Activated CD8-positive, alpha-beta memory T cell treated with anti-CD3 and anti-CD28 coated beads for 1 hour (primary cell): ENCODE measurements at places on chromosomes 7 and 10.

- no peak for DNase-seq
Measured at GRCh38 chr7:4279216-4279615, 402.9 kb upstream of the FOXK1 start.

- DNase-seq: no peak
Measured at GRCh38 chr7:259191-259505, 30.8 kb upstream of the FOXL3 start.

DNA sequence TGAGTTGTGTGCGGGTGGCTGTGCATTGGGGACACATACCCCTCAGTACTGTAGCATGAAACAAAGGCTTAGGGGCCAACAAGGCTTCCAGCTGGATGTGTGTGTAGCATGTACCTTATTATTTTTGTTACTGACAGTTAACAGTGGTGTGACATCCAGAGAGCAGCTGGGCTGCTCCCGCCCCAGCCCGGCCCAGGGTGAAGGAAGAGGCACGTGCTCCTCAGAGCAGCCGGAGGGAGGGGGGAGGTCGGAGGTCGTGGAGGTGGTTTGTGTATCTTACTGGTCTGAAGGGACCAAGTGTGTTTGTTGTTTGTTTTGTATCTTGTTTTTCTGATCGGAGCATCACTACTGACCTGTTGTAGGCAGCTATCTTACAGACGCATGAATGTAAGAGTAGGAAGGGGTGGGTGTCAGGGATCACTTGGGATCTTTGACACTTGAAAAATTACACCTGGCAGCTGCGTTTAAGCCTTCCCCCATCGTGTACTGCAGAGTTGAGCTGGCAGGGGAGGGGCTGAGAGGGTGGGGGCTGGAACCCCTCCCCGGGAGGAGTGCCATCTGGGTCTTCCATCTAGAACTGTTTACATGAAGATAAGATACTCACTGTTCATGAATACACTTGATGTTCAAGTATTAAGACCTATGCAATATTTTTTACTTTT lies 1.8 kb downstream of the DDIT4 start:
- DNase-seq: no peak

DNA sequence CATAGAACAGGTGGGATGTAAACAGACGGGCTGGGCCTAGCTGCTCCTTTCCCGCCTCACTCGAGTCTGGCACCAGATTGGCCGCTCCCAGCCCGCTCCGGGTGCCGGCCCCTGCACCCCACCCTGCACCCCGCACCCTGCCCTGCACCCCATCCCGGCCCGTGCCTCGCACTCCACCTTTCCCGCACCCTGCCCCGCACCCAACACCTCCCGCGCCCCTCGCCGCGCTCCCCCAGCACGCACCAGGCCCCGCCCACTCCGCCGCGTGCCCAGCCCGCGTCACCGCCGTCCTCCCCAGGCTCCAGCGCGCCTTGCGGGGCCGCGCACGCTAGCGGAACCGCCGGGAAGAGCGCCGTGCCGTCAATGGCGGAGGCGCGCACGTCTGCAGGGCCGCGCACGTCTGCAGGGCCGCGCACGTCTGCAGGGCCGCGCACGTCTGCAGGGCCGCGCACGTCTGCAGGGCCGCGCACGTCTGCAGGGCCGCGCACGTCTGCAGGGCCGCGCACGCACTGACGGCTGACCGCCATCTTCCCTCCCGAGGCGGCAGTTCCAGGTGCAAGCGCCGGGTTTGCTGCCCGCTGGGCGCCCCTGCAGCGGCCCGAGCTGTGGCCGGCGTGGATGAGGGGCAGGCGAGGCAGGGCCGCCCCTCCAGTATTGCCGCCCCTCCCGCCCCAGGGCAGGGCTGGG lies at the start of gene UBE3C:
TSS of gene UBE3C (plus strand) at position 503 of the 687 bp plus-strand sequence. CDS start 347 bp downstream, outside the sequence.
- peak; percentile 90 for DNase-seq

GRCh38 chr10:3588816-3589215 lies 196.2 kb downstream of the KLF6 start:
- no peak for DNase-seq

DNA sequence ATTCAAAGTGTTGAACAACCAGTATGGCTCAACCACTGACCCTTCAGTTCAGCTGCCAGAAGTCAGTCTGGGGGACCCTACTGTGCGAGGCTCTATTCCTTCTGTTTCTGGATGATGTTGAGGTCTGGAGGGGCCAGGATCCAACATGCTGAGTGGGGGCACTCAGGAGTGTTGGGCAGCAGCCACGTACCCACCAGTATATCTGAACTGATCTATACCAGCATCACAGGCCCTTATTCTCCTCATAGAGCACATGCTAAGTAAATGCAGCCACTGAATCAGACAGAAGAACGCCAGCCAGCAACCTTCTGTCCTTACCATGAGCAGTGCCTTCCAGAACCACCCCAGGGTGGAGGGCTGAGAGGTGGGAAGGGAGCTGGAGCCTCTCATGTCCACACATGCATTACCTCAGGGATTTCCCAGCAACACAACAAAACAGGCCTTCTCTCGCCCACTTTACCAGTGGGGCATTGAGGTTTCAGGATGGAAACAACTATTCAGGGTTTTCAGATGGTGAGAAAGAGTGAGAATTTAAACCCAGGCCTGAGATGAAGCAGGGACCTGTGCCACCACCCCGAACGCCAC lies 6.8 kb upstream of the MSMB start:
- no peak for DNase-seq

- no peak for DNase-seq
Measured at GRCh38 chr10:114310346-114310745, 71.3 kb downstream of the VWA2 start.

- DNase-seq: no peak
Measured at GRCh38 chr10:127315888-127316287, 119.5 kb upstream of the INSYN2A start.

GRCh38 chr10:67438605-67439304 lies 257.2 kb downstream of the CTNNA3 start:
- no peak for DNase-seq

GRCh38 chr7:12747687-12748306 lies 60.4 kb downstream of the ARL4A start:
- no peak for DNase-seq

GRCh38 chr7:22582863-22583622 lies 83.1 kb upstream of the STEAP1B start:
- no peak for DNase-seq

DNA sequence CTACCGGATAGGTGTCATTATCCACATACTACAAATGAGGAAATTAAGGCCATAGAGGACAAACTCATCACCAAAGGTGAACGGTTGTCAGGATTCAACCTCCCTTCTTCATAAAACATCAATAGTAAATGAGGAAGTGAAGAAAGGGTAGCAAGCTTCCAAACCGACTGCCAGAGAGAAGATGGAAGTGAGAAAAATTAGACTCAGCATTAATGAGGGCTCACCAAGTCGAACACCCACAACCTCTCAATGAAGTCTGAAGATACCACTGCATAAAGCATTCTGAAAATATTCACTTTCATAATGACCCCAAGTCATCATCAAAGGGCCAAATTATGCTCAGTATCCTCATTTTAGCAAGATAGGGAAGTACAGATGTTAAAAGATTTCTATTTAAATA lies 29.6 kb downstream of the ABCB4 start:
- no peak for DNase-seq

GRCh38 chr7:13904007-13904406 lies 85.5 kb downstream of the ETV1 start:
- DNase-seq: no peak

GRCh38 chr7:47521011-47521795 lies 60.7 kb downstream of the TNS3 start:
- no peak for DNase-seq

DNA sequence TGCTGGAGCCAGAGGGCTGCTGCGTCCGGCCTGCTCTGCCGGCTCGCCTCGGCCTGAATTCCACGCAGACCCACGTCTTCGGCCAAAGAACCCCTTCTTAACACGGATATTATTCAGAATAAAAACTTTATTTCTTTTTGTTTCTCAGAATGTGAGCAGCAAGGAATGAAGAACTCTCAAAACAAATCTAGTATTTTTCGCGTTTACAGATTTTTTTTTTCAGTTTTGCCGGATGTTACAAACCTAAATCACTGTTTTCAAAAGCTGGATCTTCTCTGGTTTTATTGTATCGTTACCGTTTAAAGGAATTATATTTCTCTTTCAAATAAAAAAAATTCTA lies 4.4 kb upstream of the HOXA2 start:
- DNase-seq: no peak

GRCh38 chr10:94138391-94138790 lies 144.7 kb downstream of the PLCE1 start:
- no peak for DNase-seq

- no peak for DNase-seq
Measured at GRCh38 chr10:29120216-29120615, 168.7 kb upstream of the LYZL1 start.

DNA sequence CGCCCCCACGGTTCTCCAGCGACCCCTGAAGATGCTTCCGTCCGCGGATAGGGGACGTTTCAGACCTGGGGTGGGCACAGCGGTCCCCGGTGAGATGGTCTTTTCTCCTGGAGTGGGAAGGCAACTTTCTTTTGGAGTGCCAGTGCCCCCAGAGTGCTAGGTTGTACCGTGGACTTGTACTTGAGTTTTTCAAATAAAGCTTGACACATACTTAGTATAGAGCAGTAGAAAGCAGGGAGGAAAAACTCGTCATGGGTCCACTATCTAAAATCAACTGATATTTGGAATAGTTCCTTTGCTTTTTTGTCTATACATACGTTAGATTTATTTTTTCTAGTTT lies 28.4 kb downstream of the RBM20 start:
- no peak for DNase-seq

- no peak for DNase-seq
Measured at GRCh38 chr10:108469940-108470339, 1305.4 kb upstream of the SORCS1 start.

DNA sequence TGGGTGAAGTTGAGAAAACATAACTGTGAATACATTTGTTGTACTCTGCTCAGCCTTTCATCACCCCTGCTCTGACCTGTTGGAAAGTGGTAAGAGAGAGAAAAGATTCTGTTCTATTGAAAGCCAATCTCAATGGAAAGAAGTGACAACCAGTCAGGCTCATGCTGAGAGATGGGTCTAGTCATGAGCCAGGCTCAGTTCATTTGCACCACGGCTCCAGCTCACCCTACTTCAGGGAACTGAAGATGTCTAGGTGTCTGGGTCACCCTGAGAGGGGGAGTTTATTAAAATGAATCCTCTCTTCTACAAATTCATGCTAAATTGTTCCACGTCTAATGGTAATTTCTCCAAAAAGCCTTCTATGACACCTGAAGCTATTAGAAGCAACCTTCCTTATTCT lies 12.1 kb upstream of the FAS start:
- DNase-seq: no peak

DNA sequence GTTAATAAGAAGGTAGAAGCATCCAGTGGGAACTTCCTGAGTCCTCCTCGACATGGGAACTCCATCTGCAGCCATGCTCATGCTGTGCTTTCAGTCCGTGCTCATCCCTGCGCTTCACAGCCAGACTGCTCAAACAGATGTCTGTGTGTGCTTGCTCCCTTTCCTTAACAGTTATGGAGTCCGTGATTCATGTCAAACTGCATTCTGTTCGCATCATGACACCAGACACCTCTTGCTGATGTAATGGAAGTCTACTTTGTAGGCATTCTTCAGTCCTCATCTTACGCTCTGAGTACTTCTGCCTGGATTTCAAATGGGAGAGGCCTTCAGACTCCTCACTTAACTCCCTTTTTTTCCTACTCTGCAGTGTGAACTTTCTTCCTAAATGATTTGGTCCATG lies 304.9 kb downstream of the SUGCT start:
- no peak for DNase-seq

GRCh38 chr7:17564678-17565212 lies 266.3 kb downstream of the AHR start:
- no peak for DNase-seq

- DNase-seq: no peak
Measured at GRCh38 chr7:36726806-36727503, 2.7 kb upstream of the AOAH start.

DNA sequence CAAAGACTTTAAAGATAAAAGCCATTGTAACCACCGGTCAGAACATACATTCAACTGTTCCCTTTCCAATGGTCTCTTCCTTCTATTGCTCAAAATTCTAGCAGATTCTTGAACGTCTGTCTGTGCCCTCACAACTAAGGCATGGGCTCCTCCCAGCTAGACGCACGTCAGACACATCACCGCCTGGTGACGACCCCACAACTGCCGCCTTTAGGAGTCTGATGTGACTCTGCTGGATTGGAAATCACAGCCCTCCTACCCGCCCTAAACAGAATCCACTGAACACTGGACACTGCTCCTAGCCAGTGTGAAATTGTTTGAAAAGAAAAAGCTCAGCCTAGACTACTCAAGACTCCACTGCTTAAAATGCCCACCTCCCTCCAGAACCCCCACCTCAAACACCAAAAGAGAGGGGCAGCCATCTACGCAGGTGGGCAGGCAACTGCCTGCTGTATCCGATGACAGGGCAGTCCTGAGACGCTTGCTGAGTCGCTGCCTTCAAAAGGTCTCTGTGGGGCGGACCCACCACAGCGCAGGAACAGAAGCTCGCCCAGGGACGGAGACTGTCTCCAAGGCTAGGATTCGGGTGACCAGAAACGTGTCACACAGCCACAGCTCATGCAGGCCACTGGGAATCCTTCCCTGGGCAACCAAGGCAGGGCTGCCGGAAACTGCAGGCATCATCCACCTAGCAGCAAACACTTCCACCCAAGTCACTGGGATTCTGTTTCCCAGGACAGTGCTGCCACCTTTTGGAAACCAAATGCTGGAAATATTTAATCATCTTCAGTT lies 34.7 kb downstream of the GSDME start:
- DNase-seq: no peak

DNA sequence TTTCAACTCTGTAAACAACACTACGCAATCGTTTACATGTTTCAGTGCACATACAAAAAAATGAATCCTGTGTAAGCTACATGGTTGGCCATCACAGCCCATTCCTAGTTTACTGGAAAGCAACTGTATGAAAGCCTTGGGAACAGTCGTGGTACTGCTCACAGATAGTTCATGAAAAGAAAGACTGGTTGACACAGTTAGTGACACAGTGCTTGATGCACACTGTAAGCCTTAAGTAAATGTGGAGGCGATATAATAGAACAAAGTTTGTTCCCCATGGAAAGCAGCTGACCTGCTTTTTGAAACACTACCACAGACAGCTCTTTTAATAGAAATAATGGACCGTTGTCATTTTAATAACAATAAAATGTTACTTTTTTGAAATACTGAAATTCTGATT lies 5.1 kb downstream of the CACNA2D1 start:
- DNase-seq: no peak

- no peak for DNase-seq
Measured at GRCh38 chr10:66176772-66177171, 749.1 kb upstream of the LRRTM3 start.
